ENCODE measurements at places on chromosomes 7 and 10.
A peak's percentile ranks its signal among the peaks of the same experiment; 100 is the strongest.

- no peak for DNase-seq
Measured at GRCh38 chr7:107609811-107610261, 29.8 kb downstream of the BCAP29 start.

GRCh38 chr7:157856873-157857577, 520.2 kb downstream of the DNAJB6 start:
- DNase-seq: no peak

GRCh38 chr7:143408252-143408685, 387 bp downstream of the EPHA1 start:
- DNase-seq: no peak

- DNase-seq: no peak
Measured at GRCh38 chr7:112692333-112692732, 97.9 kb downstream of the TMEM168 start.

GRCh38 chr10:88831709-88832108, 19.9 kb downstream of the ANKRD22 start:
- no peak for DNase-seq

DNA sequence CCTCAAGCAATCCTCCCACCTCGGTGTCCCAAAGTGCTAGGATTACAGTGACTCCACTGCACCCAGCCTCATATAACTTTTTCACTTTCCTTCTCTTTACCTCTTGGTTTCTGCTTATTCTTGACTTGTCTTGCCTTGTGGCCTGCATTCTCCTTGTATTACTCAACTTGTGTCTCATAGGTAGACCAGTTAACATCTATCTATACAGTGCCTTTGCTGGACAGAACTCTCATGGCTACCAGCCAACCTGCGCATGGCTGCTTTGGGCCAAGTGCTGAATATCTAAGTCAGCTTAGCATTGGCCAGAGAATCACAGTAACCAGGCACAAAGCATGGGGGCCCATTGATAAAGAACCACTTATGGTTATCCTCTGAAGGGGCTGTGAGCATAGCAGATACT, 42.6 kb upstream of the ZNRF2 start:
- no peak for DNase-seq

DNA sequence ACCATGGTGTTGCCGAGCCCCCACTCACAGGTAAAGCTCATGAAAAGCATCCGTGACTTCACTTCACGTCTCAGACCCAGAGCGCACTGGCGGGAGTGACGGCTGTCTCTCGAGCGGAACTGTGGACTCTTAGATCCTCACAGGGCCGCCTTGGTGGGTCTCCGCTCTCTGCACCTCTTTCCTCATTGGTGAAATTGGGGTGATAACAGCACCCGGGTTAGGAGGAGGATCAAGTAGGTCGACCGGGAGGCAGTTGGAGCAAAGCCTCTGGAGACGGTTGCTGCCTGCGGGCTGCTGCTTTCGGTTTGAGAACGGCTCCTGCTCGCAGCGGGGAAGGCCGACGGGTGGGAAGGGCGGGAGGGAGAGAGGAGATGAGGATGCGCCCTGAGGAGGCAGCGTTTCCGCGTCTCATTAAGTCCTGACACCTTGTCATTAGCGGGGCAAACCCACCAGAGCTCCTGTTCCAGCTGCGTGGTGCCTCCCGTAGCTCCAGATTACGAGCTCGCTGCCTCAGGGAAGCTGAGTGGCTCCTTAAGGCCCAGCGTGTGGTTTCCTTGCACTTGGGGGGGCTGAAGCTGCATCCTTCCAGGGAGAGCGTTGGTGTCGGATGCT, 51.9 kb upstream of the CFAP46 start:
- no peak for DNase-seq

DNA sequence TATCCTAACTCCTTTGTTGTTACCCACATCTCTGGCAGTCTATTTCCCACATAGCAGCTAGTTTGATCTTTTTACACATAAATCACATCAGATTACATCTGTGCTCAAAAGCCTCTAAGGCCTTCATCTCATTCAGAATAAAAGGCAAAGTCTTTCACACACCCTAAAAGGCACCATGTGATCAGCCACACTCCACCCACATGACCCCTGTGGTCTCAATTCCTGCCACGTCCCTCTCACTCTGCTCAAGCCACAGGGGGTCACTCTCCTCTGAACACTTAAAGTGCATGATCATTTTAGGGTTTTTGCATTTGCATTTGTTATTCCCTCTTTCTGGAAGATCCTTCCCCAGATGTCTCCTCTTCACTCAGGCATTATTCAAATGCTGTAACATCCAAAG, 30.8 kb downstream of the ELAPOR2 start:
- no peak for DNase-seq

- DNase-seq: no peak
Measured at GRCh38 chr7:79096361-79096805, 357.1 kb downstream of the MAGI2 start.

DNA sequence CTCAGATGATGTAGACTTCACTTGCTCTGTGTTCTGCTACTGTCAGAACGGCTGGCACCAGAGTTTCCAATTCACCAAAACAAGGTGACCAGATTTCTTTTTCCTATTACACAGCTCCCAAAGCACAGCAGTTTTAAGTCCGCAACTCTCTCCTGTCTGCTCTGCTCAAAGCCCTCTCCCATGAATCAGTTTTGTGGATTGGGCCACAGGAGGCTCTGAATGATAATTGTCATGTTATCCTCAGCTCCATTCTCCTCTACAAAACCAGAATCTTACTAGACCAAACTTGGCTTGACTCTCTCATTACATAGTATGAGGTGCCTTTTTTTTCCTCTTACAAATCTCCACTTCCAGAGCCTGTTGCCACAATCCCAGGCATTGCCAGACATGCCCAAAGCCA, 223.5 kb downstream of the SNX13 start:
- no peak for DNase-seq

GRCh38 chr10:100506596-100507356, 12.9 kb downstream of the SEC31B start:
- DNase-seq: no peak

GRCh38 chr7:82677493-82677892, 233.9 kb upstream of the CACNA2D1 start:
- no peak for DNase-seq

GRCh38 chr10:16009785-16010184, 149.5 kb upstream of the MINDY3 start:
- DNase-seq: no peak

- no peak for DNase-seq
Measured at GRCh38 chr10:68759967-68760366, 38.9 kb downstream of the CCAR1 start.

DNA sequence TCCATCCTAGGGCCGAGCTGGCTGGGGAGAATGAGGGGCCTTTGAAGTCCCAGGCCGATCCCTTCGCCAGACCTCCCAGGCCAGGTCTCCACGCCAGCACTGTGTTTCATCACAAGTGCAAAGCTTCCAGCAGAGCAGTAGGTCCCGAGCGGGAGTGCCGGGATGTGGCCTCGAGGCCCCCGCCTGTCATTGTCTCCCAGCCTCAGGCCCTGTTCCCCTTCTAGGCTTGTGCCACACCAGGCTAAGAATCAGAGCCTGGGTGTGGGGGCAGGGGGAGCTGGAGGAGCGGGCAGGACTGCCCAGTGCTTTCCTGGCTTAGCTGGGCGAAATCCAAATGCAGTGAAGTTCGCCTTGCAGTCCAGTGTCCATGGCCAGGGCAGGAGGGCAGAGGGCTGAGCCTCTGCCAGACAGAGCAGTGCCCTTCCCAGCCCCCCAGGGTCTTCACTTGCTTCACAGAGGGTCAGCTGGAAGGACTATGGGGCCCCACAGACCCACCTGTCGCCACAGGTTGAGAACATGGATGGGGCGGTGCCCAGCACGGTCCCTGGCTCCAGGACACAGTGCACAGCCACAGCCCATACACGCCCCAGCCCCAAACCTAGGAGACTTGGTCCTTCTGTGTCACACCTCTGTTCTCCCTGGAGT, 20.2 kb upstream of the PFKFB3 start:
- no peak for DNase-seq

GRCh38 chr7:42628054-42628453, 283.8 kb downstream of the C7orf25 start:
- DNase-seq: no peak

GRCh38 chr10:103652599-103653281, 159.2 kb downstream of the NEURL1 start:
- DNase-seq: no peak

DNA sequence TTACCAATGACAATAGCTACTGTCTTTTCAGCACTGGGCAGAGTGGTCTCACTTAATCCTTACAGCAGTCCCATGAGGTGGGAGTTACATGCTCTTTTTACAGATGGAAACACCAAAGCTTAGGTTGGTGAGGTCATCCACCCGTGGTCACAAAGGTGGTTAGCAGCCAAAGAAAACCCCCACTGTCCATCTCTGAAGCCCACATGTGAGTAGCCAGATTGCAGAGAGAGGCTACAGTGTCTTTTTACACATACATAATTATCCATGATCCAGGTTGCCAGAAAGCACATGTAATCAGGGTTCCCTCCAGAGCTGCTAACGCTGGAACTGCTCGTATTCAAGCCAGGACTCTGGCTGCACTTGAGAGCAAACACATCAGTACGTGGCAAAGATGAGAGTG, 24.6 kb upstream of the ANKRD2 start:
- DNase-seq: no peak

GRCh38 chr7:51144178-51144577, 172.4 kb downstream of the COBL start:
- DNase-seq: no peak

GRCh38 chr7:140034421-140034820, 28.3 kb downstream of the PARP12 start:
- DNase-seq: no peak

- DNase-seq: no peak
Measured at GRCh38 chr7:14242175-14242574, 252.7 kb upstream of the ETV1 start.

DNA sequence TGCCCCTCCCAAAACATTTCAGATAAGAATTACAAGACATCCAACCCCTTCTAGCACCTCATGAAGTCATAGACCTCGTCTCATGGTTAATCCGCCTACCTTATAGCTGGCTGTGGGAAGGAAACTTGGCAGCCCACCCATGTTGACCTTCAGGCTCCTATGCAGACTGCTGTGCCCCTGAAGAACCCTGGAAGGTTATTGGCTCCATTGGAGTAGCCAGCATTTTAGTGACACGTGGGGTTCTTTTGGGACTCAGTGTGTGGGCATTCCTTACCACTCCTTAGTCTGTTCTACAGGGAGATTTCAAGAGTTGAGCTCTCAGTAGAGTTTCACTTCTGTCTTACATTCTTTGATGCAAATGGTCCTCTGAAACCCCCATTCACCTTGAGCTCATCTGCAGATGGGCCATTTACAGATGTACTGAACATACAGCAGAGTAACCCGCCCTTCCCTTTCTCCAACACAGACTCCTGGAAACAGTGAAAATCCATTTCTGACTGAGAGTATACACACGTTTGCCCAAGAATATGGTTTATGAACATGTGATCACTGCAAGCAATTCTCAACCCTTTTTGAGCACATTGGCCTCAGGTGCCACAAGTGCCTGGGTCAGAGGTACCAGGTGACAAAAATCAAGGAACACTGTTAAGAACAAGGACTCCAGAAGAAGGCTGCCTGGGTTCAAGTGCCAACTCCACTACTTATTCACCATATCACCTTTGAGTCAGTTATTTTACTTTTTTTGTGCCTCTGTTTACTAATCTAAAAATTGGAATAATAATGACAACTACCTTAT, 54.0 kb upstream of the HECW1 start:
- DNase-seq: no peak

GRCh38 chr7:157292770-157293412, 43.9 kb upstream of the DNAJB6 start:
- no peak for DNase-seq

- DNase-seq: peak; percentile 24
Measured at GRCh38 chr7:26620352-26620751, 244.0 kb downstream of the SKAP2 start.

DNA sequence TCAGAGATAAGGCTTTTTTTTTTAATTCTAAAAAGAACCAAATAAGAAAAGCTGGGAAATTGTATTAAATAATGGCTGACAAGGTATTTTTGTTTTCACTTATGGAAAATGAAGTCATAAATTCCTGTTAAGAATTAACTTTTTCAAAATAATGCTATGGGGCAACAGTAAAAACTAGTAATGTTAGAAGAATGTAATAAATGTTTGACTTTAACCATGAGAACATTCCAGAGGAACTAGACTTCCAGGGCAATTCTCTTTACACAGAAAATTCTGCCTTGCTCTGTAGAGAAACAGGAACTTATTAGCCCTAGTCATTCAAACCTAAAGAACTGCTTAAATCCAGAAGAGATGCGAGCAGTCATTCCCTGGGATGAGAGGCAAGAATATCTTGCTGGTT, 571.1 kb downstream of the IPMK start:
- no peak for DNase-seq

- DNase-seq: no peak
Measured at GRCh38 chr10:3780771-3781467, 4.1 kb downstream of the KLF6 start.

GRCh38 chr10:97584060-97584797, at the start of gene HOGA1:
HOGA1 (plus strand) TSS chr10:97584389; CDS start chr10:97584704, 315 bp downstream.
- no peak for DNase-seq

DNA sequence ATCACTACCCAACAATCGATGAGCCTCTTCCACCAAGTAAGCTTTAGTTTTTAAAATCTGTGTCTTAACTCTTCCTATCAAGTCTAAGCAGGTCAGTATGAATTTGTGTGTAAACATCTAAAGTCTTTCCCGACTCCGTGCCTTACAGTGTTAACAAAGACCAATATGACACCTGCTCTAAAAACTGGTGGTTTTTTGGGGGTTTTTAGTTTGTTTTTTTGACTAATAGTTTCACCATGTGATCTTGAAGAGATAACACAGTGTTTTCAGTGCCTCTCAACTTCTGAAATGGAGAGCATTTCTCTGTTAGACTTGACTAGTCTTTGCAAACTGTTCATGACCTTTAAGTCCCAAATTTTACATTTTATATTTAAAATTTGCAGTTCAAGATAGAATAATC, 132.0 kb upstream of the STK17A start:
- no peak for DNase-seq

GRCh38 chr7:69928621-69929020, 330.3 kb downstream of the AUTS2 start:
- DNase-seq: no peak

DNA sequence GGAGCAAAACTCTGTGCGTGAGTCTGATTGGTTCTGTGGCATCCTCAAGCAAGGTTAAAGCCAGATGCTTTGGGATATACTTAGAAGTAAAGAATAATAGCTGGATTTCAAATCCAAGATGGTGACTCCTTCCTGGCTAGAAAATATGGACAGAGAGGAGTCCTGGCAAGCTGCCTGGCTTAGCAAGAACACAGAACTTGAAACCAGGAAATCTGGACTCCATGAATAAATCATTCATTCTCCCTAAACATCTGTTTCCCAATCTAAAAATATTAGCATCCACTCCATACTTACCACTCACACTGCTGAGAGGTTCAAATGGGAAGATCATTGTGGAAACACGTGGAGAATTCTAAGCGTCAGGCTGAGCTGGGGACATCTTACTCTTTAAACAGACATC, 1074.1 kb upstream of the AUTS2 start:
- DNase-seq: no peak

Measured in 8988T (cell line).